ENCODE measurements at places on chromosomes 12 and 14.

GRCh38 chr14:67493092-67493717 is 4.7 kb upstream of the TMEM229B start:
- DNase-seq = no peak

GRCh38 chr14:73721101-73721821 is 7.1 kb upstream of the PNMA1 start:
- no peak for DNase-seq

DNA sequence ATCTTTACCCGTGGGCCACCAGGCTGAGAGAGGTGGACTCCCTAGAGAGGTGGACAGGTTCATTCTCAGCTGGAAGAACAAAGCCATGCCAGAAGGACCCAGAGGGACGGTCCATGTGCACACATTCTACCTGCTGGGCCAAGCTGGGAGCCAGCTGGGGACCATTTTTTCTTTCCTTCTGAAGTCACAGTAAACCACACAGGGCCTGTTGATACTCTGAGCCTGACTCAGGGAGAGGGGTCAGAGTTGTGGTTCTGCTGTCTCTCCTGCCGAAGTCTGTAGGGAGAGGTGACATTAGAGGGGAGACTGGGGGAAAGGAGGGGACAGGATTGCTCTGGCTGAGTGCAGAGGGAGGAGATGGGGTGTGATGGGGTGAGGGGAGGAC is 148.6 kb downstream of the TSPAN9 start:
- no peak for DNase-seq

- no peak for DNase-seq
Measured at GRCh38 chr14:79551523-79551922, 659.8 kb downstream of the DIO2 start.

- DNase-seq = no peak
Measured at GRCh38 chr14:94213741-94214140, 39.6 kb downstream of the PPP4R4 start.

DNA sequence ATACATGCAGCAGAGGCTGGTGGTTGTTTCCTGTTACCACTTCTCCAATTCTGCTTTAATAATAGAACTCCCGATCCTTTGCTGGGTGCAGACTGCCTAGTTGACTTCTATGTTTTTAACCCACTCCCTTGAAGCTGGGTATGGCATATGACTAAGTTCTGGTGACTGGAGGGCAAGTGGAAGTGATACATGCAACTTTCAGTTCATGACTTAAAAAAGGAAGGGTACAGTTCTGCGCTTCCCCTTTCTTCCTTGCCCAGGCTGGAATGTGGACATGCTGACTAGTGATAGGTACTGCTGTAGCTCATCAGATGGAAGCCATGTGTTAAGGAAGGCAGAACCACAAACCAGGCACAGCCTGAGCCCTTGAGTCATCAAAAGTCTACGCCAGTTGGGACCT is 2.4 kb upstream of the A2M start:
- DNase-seq = no peak

- no peak for DNase-seq
Measured at GRCh38 chr12:10960211-10960610, 21.1 kb upstream of the TAS2R14 start.

DNA sequence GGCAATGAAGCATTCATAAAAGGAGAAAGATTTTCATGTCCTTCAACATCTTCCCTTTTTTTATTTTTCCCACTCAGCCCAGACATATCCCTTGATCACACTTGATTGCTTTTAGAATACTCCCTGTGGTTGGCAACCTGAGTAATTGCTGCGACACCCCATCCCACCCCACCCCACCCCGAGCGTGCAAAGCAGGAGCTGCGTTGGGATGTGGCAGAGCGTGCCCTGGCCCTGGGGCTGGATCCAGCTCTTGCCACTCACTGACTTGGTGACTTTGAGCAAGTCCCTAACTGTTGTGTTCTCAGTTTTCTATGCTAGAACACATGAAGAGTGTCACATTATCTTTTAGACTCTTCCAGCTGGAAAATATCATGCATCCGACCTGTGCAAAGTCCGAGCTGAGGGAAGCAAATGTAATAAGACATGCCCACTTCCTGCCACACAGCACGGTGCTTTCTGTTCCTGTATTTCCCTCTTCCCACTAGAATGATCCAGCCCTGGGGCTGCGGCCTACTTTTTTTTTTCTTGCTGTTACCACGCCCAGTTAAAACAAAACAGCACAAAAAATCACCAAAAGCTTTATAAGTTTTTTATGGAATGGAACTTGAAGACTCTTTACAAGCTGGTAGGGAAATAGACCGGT is 4.0 kb downstream of the ASCL4 start:
- DNase-seq = no peak

- DNase-seq = no peak
Measured at GRCh38 chr12:72471806-72472205, 199.6 kb downstream of the TRHDE start.

- no peak for DNase-seq
Measured at GRCh38 chr12:104475271-104475670, 18.5 kb downstream of the CHST11 start.

- DNase-seq = no peak
Measured at GRCh38 chr12:20367583-20368113, 689 bp upstream of the PDE3A start.

DNA sequence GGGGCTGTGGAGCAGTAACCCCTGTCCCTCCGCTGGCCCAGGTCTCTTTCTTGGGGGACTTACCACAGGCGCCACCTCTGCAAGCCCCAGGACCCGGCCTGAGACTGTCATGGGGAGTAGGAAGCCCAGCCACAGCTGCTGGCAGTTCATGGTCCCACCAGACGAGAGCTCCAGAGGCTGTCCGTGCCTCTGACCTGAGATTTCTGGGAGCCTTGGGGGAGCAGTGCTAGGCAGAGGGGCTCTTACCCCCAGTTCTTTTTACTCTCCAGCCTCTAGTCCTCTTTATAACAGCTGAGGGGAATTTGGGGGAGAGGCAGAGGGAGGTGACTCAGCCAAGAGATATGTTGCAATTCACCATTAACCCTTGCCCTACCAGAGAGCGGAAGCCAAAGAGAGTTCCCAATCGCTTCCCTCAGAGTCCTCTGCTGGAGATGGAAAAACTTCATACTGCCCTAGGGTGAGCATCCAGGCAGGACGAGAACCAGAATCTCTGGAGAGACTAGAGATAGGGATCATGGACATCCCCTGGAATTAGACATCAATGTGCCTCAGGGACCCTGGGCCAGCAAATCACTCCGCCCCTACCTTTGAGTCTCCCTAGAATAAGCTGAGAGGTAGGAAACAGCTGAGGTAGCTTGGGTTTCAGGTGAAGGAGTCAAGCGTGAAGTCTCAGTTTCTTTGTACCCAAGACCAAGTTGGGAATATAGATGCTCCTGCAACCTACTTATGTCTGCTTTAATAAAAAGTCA is at the start of gene MMP19:
Gene MMP19, minus strand, starts transcription at position 256 of the 749 bp plus-strand sequence. Its CDS starts 106 bp downstream, at position 150.
- no peak for DNase-seq

- no peak for DNase-seq
Measured at GRCh38 chr12:56722832-56723231, 2.3 kb downstream of the NACA start.
